ENCODE measurements at places on chromosomes 6 and 20.

DNA sequence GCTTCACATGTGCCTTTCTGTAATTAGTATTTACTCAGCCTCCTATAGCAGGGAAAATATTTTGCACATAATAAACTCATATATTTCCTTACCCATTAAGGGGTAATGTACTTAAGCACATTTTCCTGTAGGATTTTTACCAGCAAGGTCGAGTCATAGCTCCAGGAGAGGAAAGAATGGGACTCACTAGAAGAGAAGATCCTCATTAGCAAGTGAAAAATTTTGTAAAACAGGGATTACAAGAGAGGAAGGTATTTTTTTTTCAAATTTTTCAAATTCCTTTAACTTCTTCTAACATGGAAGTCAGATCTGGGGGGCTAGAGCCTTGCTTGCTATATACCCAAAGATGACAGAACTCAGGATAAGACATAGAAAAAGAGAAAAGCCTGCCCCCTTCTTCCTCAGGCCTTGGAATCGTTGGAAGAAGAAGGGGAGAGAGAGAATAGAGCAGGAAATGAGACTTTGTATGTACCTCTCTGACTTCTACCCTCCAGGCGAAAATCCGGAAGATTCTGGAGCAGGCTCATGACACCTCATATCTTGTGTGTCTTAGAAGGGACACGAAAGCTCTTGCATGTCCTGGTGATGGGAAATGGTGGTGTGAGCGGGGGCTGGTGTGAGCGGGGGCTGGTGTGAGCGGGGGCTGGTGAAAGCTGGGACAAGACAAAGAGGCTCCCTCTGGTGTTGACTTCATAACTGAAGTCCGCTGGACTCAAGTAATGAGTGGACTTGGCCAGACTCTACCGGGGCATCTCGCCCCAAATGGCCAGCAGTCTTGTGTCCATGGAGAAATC is 256.9 kb upstream of the PLCB4 start:
- DNase-seq: no peak

DNA sequence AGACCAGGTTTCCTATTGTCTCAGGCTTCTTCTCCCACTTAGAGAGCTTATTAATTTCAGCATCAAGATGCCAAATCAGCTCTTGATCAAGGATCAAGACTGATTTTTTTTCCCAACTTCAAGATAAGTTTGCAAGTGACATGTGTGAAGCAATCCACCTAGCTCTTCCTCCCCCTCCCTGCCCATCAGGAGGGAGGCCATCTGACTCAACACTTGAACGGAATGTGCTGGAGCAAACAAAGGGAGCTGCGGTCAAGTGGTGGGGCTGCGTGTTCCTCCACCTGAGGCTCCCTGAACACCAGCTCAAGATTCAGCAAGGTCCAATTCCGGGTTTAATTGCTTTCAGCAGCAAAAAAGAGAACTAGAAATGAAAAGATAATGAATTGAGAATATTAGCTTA is 38.7 kb downstream of the TTI1 start:
- DNase-seq: no peak

- DNase-seq: peak; percentile 21
Observed at GRCh38 chr6:11975353-11975977, 36.6 kb upstream of the HIVEP1 start.

GRCh38 chr6:109506841-109507240 is 23.8 kb upstream of the ZBTB24 start:
- no peak for DNase-seq

GRCh38 chr20:9015984-9016324 is 52.9 kb upstream of the PLCB4 start:
- DNase-seq: no peak

DNA sequence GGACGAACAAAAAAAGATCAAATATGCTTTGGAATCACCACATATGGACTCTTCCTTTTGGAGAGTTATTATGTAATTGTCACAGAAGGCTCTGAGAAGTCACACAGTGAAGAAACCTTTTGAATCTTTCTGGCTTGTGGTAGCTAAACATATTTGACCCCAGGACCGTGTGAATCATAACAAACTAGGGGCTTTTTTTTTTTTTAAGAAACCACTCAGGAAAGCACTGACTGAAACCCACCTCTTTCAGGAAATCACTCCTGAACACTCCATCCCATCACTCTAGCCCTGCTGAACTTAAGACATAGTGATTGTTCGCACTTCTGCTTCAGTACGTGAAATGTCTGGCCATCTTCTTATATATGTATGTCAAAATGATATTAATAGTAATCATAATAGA is 495.9 kb upstream of the ARID1B start:
- DNase-seq: no peak

- no peak for DNase-seq
Observed at GRCh38 chr6:33732817-33733708, 13.6 kb downstream of the IP6K3 start.

DNA sequence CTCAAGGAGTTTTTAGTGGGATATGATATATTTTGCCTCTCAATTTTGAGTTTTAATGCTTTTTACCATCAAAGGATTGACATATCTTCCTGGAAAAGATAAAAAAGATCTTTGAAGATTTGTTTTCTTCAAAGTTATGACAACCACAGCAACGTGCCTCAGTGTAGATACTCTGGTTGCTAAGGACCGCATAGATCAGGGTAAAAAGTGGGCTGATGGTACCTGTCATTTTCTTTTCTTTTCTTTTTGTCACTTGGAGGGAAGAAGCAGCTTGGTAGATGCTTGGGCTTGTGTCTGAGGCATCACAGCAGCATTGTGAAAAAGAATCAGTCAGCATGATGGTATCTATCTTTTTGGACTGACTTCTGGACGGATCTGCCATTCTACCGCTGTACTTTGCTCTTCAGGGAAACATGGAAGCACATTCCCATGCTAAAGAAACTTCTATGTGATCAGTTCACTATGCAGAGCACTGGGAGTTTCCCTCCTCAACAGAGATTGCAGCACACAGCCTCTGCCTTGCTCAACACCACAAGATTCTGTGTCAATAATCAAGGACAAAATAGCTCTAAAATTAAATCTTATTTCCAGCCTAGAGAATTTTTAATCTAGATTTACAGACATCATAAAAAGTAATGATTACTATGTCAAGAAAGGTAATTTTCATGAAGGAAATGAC is 54.8 kb upstream of the SGK1 start:
- DNase-seq: no peak

DNA sequence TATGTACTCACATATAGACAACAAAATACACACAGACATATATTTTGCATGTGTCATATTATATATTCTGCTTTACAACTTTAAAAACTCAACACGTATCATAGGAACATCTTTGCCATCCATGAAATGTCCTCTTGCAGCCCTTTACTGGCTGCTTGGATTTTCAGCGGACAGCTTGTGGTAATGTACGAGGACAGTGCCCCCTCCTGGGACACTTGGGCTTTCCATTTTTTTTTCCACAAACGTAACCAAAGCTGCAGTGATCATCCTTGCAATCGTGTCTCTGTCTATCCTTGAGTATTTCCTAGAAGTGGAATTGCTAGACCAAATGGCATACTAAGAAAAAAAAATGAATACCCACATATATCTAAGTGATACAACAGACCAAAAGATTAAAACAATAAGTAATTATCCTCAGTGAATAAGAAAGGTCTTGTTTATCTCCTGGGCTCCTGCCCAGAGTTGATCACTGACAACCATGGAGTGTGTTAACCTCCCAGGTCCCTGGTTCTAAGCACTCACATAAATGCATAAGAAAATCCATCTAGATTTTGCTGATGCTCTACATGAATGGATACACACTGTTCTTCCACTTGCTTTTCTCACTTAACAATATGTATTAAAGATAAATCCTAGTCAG is 18.1 kb downstream of the BPI start:
- no peak for DNase-seq

DNA sequence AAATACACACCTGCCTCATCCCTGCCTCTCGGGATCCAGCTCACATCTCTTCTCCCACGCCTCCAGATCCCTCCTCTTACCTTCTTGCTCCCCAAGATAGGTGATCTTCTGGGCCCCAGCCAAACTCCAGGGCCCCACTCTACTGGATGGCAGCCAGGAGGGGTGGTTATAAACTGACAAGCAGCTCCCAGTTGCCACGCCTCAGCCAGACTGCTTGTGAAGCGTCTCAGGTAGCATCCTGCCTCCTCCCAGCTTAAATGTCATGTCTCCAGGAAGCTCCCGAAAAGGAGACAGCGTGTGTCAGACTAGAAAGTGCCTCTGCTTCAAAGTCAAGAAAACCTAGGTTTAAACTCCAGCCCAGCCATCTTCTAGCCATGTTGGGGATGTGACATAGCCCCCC is 114.1 kb downstream of the LRFN2 start:
- DNase-seq: no peak
